ENCODE measurements at places on chromosomes 5 and 9. TPM values are rescaled to one million over a fixed set of nuclear protein-coding genes. Genes with fewer than 3 reads are reported as not detected.

GRCh38 chr5:127228540-127229184 is 61.9 kb upstream of the MEGF10 start:
- no peak for DNase-seq

PPIC gene
- 3.1 TPM for total RNA-seq

DNA sequence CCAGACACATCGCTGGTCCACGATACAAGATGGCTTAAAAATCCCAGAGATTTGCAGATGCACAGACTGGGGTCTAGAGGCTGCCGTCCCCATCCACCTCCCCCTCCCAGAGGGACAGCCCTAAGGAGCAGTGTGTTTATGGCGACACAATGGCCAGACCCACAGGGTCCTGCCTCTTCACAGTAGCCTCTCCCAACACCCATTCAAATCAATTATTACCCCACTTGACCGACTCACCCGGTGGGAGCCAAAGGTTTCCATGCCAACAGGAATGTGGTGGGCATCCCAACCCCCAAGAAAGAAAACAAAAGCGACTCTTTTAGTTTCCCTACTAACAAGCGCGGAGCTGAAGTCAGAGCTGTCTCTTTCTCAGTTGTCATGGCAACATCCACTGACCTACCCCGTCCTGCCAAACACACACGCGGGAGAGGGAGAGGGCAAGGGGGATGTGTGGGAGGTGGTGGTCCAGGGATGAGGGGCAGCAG is 209.0 kb downstream of the TTLL11 start:
- peak; percentile 39 for DNase-seq

- DNase-seq, result no peak
These were observed at the start of gene ADGRD2 for GRCh38 chr9:124450241-124450924. ADGRD2 (plus strand) TSS chr9:124450451; CDS start chr9:124451667, 1,216 bp downstream.

DNA sequence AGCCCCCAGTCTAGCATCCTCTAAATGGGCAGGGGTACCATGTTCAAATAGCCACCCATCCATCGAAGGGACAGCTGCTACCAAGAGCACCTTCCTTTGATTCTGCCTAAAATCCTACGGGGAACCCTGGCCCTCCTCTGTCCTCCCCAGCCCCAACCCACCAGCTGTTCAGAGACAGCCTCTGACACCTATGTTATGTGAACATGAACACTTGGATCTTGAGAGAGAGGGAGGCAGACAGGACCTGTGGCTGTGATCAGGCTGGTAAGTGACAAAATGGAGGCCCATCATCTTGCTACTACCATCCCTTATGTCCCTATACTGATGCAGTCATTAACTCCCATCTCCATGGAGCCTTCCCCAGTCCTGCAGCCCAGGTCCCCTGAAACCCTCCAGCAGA is 8.2 kb downstream of the SLC23A1 start:
- DNase-seq, result no peak

- DNase-seq, result no peak
These were observed 52.9 kb downstream of the RASGEF1C start for GRCh38 chr5:180156141-180156540.

DNA sequence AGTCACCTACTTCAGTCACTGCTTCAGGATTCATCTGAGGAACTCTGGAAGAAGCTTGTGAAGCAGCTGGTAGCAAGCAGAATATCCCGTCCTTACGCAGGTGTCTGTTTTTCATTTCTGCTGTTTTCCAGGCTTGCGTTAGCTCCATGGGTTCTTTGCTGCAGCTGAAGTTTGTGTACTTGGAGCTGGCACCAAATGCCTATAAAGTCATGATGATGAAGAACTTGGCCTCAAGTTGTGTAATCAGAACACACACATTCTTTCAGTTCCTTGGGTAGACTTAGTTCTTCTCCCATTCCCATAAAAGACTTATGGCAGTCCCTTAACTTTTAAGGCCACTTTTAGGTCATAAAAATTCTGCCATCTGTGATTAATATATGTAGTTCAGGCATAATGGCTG is 116.7 kb downstream of the LRRC70 start:
- no peak for DNase-seq

- no peak for DNase-seq
These were observed 244.4 kb upstream of the RAI14 start for GRCh38 chr5:34411470-34412346.

ANKRD18A gene
- total RNA-seq, result 6.9 TPM

DNA sequence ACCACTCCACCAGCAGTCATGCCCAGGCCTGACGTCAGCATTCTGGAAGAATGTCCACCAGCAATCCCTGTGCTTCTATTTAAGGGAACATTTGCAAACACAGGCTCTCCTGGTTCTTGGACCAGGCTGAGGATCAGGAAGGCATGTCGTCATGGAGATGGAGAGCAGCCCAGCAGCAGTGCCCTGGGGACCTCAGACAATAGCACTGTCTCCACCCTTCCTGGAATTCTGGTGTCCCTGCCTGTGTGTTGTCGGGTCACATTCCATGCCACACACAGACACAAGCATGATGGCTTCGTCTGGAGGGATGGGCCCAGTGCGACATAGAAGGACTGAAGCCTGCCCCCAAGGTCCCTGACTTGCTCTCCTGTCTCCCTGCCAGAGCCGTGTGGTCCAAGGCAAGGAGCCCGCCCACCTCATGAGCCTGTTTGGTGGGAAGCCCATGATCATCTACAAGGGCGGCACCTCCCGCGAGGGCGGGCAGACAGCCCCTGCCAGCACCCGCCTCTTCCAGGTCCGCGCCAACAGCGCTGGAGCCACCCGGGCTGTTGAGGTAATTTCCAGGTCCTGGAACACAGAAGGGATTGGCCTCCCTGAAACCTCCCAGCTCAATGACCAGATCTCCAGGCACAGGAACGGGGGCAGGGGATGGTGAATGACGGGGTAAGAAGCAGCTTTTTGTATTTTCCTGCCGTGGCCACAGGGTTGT is 43.8 kb downstream of the STOM start:
- no peak for DNase-seq

GRCh38 chr5:79173626-79174025 is 62.0 kb downstream of the BHMT start:
- DNase-seq, result no peak

SPZ1 gene
- total RNA-seq, result not detected

DNA sequence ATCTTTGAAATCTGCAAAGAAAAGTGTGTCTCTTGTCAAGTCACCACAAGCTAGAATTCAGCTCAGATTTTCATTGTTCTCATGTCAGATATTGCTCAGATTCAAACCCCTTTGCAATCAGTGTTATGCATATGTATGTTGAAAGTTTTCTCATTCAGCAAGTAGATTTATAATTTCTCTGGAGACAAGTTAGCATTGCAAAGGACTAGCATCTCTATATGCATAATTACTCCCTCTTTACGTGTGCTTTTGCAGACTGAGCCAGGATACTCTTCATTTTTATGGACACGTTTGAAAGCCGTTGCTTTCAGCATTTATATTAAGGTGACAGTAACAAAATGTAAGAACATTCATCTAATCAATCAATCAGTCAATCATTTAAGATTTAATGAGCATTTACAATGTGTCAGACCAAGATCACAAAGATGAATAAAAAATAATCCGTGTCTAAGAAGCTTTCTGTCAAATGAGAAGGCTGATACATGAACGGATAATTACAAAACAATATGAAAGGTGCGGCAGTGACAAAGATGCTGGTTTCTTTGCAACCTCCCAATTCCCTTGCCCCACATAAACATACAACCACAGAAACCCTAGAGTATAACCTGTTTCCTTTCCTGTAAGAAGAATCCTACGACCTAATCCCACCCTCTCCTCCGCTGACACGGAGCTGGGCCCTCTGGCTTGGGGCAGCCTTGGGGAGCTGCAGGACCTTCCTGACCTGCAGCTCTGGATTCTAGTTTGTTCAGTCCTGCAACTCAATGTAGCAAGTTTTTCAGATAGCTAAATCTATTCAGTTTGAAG is 14.9 kb downstream of the CFAP95 start:
- DNase-seq, result no peak

DNA sequence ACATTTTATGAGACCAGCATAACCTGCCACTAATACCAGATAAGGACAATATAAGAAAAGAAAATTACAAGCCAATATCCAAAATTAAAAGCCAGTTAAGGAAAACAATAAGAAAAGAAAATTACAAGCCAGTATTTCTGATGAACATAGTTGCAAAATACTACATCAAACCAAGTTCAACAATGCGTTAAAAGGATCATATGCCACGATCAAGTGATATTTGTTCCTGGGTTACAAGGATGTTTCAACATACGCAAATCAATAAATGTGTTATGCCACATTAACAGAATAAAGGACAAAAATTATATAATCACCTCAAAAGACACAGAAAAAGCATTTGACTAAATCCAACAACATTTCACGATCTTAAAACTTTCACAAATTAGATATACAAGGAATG is 431.9 kb downstream of the ELAVL2 start:
- DNase-seq, result no peak

TSLP gene
- total RNA-seq, result not detected

DNA sequence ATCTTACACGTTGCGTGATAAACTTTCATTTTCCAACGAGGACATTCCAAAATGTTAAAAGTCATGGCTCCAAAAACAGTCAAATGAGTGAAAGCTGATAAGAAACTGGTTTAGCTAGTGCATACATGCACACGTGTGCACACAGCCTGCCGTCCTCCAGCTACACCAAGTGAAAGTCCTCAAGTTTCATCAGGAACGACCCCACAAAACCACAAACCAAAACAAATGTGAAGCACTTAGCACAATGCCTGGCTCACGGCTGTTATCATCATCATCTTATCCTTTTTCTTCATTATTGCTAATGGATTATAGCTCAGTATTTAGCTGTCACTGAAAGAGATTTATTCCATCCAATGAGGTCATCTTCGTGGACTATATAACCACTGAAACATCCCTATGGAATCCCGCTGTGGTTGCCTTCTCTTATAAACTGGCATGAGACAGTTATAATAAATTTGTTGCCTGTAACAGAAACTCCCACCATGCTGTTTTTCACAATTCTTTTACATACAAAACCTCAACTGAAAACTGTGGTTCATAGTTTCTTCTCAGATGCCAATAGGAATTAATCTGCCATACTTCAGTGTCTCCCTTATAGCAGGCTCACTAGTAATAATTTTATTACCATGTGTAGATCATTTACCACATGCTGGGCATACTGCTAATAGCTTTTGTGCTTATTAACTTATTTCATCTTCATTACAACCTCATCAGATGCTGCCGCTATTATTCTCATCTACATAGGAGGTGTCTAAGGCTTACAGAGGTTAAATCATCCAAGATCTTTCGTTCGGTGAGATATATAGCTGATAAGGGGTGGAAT is 56.1 kb downstream of the SAXO1 start:
- DNase-seq, result no peak

DNA sequence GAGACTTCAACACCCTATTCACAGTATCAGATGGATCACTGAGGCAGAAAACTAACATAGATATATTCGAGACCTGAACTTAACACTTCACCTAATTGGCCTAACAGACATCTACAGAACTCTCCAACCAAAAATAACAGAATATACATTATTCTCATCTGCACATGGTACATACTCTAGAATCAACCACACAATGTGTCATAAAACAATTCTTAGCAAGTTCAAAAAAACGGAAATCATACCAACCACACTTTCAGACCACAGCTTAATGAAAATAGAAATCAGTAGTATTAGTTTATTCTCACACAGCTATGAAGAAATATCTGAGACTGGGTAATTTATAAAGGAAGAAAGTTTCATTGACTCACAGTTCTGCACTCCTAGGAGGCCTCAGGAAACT is 387.9 kb downstream of the DEPDC1B start:
- no peak for DNase-seq

- DNase-seq, result no peak
These were observed 11.7 kb upstream of the OR13D1 start for GRCh38 chr9:104682642-104683041.

ELP1 gene
- total RNA-seq, result 52.7 TPM

DNA sequence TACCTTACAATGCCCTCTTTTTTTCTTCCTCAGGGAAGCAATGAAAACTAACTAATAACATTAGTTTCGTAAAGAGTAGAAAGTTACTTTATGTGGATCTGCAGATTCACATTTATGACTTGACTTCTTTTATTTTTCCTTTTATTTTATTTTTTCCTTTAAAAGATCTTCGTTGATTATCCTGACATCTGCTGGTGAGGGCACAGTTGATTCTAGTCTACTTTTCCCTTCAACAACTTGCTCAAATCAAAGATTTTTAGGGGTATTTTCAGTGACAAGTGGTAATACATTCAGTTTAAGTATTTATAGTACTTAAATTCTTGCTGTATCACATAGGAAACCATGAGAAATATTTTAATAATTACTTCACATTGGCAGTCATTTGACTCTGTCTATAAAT is 4.9 kb downstream of the EDIL3 start:
- no peak for DNase-seq

- no peak for DNase-seq
These were observed 174.4 kb downstream of the HSPA4 start for GRCh38 chr5:133226186-133226585.
